ENCODE measurements at places on chromosomes 2 and 18.

DNA sequence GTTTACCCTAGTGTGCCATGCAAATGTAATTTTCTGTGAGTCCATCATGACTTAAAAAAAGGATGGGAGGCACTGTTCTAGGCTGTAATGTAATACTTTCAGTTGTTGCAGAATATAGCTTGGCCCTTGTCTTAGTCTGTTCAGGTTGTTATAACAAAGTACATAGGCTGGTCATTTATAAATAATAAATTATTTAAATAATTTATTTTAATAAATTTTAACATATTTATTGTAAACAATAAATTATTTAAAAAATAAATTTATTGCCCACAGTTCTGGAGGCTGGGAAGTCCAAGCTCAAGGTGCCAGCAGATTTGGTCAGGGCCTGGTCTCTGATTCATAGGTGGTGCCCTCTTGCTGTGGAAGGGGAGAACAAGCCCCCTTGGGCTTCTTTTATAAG is 35.2 kb downstream of the RAPGEF4 start:
- no peak for DNase-seq

- no peak for DNase-seq
Measured at GRCh38 chr2:159542101-159542500, 74.2 kb downstream of the BAZ2B start.

GRCh38 chr18:70074116-70074515 is 126.4 kb upstream of the CD226 start:
- DNase-seq, result no peak

DNA sequence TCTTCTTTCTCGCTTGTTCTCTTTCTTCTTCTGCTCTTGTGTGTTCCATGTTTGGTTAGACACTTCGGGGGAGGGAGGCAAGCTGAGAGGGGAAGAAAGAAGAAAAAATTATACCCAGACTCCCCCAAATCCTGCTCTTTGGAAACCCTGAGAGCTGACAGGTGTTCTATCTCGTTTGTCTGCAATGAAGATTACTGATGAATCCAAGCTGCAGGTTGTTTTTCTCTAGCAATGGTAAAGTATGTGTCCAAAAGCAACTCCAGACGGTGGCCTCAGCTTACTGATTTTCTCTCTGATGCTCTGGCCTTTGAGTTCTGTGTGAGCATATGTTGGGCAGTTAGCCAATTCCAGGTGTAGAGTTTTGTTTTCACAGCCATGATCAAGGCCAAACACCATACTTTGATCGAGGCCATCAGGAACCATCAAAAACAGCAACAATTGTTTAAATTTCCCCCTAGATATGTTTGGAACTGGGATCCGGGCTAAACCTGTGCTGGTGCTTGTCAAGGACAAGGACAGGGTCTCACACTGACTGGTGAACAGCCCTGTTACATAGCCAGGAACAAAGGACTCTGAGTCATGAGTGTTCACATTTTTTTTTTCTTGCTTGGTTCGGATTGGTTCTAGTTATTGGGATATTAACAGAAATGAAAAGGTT is 142.0 kb downstream of the PRKCE start:
- DNase-seq, result no peak

GRCh38 chr2:149388120-149388816 is 57.9 kb downstream of the LYPD6 start:
- no peak for DNase-seq

- no peak for DNase-seq
Measured at GRCh38 chr2:143171817-143172216, 42.6 kb downstream of the ARHGAP15 start.

DNA sequence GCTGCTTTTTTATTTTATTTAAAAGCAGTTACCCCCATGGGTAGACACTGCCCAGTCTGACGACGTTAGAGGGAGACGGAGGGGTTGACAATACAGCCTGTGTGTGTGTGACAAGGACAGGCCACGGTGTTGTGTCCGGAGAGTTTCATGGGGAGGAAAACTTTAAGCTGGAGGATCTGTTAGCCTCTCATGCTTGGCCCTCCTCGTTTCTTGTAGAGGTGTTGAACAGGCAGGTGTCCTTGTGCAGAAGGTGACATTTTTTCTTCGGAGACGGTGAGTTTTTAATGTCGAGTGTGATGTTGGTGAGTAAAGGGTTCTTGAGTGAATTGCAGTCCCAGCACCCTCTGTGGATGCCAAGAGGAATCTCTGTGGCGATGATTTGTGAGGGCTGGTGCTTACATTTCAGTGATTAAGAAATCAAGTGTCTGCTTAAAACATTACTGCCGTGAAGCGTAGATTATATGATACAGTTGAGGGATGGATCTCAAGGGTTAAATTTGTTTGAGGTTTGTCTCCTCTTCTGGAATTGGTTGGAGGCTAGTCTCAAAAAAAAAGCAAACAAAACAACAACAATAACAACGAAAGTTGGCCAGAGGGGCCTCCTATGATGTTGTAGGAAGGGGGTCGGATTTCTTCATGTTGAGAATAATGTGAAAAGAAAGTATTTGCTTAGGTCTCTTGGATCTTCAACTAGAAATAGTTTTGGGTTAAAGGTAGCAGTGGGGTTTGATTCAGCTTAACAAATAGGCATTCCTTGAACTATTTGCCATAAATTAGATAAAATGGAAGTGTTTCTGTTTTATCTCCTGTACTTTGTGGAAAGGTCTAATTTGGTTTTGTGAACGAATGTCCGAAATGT is 1.6 kb downstream of the NCOA1 start:
- DNase-seq, result no peak

DNA sequence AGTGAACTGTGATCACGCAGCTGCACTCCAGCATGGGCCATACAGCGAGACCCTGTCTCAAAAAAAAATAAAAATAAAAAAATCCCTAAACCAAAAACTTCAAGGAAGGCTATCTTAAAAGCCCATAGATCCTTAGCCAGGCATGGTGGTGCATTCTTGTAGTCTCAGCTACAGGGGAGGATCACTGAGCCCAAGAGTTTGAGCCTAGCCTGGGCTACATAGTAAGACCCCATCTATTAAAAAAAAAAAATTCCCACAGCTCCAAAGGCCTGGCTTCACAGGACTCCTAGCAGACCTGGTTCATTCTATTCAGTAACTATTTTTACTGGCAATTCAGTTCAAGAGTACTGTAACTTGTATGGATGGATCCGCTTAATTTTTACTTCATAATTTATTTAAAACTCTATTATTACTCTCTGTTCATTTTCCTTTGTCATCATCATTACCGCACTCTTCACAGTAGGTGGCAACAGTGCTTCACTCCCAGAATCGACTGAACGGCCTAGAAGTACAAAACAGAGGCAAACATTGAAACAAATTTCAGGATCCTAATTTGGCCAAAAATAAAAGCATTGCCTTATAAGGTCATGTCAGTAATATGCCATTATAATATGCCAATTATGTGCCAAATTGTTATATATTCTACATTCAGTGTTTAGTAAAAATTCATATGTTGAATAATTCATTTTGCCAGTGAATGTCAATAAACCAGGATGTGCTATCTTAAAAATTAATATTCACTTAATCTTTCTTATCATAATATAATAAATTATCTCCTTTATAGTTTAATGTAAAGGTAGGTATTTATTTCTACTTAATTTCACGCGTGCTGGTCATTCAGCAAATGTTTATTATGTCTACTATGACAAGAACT is 14.3 kb upstream of the STAM2 start:
- DNase-seq, result no peak

DNA sequence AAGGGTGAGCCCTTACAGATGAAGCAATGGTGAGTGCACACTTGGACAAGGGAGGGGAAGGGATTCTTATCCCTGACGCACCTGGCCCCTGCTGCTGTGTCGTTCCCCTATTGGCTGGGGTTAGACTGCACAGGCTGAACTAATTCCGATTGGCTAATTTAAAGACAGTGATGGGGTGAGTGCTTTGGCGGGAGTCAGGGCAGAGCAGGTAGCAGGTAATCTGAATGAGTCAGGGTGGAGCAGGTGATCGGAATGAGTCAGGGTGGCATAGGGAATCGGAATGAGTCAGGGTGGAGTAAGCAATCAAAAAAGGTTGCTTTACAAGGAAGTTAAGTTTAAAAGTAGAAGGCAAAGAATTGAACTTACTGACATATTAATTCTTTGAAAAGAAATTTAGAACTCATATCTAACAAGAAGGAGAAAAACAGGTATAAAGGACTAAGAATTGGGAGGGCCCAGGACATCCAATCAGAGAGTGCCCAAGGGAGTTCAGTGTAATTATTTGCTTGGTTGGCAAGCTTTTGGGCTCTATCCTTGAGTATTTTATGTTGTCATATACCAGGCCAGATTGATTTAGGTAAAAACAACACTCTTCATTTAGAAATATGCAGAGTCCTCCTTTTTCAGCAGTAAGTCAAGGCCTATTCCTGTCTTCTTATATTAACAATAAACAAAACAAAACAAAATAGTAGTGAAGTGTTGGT is 52.3 kb upstream of the RALBP1 start:
- DNase-seq, result no peak

GRCh38 chr18:11366410-11366809 is 217.0 kb upstream of the PIEZO2 start:
- no peak for DNase-seq

- DNase-seq, result no peak
Measured at GRCh38 chr2:178328037-178328436, 122.9 kb downstream of the PRKRA start.

- DNase-seq, result peak; percentile 82
Measured at GRCh38 chr2:223100061-223100511, 48.1 kb downstream of the KCNE4 start.

DNA sequence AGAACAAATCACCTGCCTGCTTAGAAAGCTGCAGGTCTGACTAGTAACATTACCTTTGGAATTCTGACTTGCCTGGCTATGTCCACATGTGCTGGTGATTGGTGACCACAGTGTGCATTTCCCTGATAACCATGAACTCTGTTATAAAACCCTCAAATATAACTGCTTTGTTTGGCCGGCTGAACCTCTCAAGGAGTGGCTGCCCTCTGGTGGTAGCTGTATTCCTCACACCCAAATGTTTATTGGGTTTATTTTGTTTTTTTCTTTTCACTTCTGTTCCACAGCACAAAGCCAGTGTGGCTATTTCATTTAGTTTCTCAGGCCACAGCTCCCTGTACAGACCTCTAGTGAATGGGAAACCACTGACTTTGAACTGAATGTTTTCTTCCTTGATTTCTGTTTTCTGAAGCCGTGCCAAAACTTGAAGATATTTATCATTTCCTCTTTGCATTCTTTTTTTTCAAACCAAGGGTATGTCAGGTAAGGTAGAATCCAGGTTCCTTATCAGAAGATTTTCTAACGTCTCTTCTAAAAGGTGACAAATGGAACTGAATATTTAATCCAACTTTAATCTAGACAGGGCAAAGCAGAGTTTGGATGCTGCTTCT is 549.0 kb upstream of the VRK2 start:
- DNase-seq, result no peak

DNA sequence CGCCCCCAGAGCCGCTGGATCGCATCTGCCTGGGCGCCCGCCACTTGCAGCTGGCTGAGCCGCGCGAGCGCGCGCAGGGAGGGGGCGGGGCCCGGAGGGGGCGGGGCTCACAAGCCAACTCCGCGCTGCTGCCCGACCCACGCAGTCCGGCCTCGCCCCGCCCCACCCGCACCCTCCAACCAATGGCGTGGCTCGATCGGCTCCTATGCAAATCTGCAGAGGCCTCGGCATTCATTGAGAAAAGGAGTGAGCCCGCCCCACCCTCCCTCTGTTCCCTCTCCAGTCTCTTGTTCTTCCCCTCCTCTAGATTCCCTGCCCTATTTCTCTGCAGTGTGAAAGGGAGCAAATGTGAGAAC is at the start of gene ALK:
Gene ALK, minus strand, starts transcription at position 27 of the 356 bp plus-strand sequence. CDS start 927 bp downstream, outside the sequence.
- DNase-seq, result no peak

DNA sequence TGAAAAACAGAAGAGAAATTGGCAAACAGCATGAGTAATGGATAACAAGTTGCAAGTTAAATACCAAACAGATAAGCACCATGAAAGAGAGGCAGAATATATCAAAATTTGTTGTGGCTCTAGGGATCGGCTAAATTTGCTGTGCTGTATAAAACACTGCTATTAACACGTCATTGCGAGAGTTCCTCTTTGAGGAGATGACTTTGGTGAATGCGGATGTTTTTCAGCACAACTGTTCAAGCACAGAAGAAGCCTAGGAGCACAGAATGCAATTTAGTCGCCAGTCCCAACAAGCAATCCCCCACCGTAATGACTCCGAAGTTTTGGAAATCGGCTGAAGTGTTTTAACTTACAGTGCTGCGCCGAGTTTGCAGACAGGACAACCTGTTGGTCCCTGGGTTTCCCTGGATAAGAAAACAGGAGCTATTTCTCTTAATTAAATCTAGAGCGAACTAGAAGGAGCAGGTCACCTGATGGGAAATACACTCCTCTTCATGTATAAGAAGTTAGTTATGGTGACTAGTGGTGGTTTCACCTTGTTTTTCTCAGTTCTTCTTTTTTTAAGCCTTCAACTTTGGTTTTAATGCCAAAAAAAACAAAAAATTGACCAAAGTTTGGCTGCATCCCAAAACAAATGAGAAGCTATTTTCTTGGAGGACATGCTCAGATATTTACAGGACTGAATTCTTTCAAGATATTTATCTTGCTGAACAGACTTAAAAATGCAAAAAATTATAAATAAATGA is 454.1 kb upstream of the SALL3 start:
- DNase-seq, result peak; percentile 12

DNA sequence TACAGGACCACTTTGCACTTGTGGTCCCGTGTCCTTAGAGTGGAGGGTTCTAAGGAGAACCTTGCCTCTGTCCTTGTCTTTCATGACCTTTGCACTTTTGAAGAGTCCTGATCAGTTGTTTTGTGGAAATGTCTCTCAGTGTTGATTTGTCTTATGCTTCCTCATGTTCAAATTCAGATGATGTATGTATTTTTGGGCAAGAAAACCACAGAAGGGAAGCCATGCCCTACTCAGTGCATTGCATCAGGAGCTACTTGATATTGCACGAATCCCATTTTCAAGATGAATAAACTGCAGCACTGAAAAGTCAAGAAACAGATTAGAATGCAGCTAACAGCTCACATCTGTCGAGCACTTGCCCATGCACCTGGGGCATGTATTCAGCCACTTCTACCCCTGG is 152.2 kb downstream of the INHBB start:
- DNase-seq, result no peak

DNA sequence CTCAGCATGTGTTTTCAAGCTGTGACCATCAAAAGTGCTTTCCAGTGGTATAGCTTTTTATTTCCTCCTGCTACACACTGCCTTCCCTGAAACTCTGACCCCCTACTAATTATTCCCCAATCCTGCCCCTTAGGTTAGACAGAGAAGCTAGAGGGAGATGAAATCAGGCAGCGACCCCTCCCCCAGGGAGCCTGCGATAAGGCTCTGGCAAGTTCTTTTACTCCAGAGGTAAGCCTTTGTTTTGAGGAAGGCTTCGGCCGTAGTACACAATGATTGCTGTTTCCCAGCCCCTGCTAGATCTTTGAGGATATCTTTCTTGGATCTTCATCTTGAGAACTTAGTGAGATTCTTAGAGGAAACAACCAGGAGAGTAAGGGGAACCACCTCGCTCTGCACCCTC is 33.5 kb upstream of the NOL4 start:
- DNase-seq, result no peak

- no peak for DNase-seq
Measured at GRCh38 chr2:205656941-205657340, 25.4 kb upstream of the NRP2 start.

GRCh38 chr2:112811841-112812306 is 24.7 kb downstream of the IL1B start:
- no peak for DNase-seq

All from coronary artery (tissue), 2 donors.